ENCODE measurements at places on chromosomes 16 and 17. TPM values are rescaled to one million over a fixed set of nuclear protein-coding genes. Genes with fewer than 3 reads are reported as not detected.
A peak's percentile ranks its signal among the peaks of the same experiment; 100 is the strongest.

- DNase-seq = no peak
Measured at GRCh38 chr16:22355487-22355908, 18.9 kb downstream of the CDR2 start.

DNA sequence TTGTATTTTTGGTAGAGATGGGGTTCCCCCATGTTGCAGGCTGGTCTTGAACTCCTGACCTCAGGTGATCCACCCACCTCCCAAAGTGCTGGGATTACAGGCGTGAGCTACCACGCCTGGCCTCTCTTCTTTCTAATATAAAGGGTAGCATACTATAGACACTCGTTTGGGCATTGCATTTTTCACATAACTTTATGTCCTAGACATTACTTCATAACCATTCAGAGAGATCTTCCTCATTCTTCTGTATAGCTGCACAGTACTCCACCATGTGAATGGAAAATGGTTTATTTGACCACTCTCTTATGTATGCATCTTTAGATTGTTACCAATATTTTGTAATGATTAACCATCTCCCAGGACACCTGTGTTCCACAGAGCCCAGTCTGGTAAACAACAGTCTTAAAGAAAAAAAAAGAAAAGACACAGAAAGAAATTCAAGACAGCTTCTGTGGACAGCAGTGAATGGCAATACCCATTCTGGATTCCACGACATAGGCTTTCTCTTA is 42.1 kb downstream of the TK2 start:
- DNase-seq = peak; percentile 1

DNA sequence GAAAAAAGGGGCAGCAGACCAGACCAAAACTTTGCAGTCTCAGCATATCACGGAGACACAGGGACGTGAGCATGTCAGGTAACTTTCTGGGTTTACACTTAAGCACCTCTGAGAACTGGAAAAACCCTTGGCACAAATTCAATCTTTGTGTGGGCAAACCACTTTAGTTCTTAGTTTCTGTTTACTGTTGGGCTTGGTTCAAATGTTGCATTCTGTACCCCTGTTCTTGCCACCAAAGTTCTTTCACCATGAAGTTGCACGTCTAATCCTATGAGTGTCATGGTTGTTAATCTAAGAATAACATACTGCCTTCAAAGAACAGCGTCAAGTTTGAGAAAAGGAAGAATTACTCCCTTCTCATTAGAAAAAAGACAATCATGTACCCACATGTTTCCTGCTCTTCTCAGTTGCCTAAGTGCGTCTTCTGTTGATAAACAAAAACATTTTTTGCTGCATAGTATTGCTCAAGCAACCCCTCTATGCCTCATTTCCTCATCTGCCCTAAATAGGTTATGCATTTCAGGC is 11.6 kb downstream of the KRT33A start:
- no peak for DNase-seq

GRCh38 chr17:573036-573435 is 141.6 kb downstream of the VPS53 start:
- no peak for DNase-seq

DNA sequence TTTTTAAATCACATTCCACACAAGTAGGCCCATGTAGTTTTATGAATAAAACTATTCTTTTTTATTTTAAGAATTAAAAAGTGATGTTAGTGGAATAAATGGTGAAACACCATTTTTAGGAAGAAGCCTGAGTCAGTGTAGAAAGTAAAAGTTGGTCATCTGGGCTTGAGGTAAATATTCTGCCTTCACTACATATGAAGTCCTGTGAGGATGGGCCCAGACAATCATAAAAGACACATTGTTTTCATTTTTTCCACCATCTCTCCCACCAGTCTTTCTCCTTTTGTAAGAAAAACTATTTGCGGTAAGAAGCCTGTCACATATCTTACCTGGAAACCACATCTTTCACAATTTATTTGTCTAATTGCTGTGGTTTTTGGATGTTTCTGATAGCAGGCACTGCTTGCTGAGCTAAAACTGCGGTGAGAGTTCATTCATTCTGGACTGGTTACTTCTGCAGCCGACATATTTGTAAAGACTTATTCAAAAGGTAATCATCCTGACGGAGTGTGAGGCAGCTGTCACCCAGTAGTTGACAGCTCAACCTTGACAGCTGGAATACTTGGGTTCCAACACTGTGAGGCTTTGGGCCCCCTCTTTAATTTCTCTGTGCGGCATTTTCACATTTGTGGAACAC is 10.6 kb upstream of the RFFL start:
- DNase-seq = no peak

GRCh38 chr17:29617481-29618271 is 5.0 kb downstream of the CORO6 start:
- peak; percentile 59 for DNase-seq

DNA sequence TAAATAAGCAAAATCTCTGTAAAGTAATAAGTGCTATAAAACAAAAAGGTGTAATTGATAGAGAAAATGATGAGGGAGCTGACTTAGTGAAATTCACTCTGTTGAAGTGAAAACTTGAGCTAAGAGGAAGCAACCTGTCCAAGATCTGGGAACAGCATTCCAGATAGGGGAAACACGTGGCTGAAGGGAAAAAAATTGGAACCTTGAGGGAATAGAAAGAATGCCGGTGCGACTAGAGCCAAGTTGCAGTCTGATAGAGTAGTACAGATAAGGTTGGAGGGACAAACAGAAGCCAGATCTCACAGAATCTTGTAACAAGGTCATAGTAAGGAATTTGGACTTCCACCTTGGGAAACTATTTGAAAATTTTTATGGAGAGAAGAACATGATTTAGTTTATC is 623 bp upstream of the DDX52 start:
- DNase-seq = no peak

DNA sequence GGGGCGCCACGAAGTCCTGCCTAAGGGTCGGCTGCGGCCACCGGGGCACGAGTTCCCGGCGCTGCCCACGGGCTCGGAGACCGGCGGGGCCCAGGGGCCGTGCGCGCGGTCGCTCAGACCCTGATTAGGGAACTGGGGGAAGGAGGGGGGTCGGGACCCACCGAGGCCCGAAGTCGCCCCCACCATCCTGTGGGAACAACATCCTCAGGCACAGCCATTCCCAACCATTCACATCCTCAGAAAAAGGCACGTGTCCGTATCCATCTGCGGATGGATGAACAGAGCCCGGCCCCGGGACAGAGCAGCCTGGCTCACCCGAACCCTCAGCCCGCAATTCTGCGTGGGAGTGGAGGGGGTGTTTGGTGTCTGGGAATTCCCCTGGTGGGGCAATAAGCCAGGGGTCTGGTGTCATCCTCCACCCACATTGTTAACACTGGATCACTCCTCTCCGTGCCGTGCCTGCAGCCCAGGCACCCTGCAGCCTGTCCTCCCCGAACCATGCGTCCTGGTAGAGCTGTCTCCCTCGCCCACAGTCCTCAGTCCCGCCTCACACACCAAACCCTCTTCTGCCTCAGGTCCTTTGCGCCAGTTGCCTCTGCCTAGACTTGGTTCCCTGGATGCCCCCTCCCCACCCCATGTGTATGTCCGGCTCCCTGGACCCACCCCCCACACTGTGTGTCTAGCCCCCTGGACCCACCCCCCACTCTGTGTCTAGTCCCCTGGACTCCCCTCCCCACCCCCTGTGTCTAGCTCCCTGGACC is 789 bp upstream of the CCDC57 start:
- DNase-seq = peak; percentile 60

- DNase-seq = no peak
Measured at GRCh38 chr16:53007095-53007494, 45.6 kb downstream of the CHD9NB start.

- no peak for DNase-seq
Measured at GRCh38 chr17:56262803-56263202, 109.5 kb downstream of the ANKFN1 start.

GRCh38 chr16:83137326-83137781 is 510.6 kb downstream of the CDH13 start:
- DNase-seq = peak; percentile 33

- no peak for DNase-seq
Measured at GRCh38 chr17:49549311-49549605, 26.4 kb upstream of the NXPH3 start.

The PRSS22 gene
- total RNA-seq = 2.4 TPM

The UMOD gene
- not detected for total RNA-seq

The HOXB3 gene
- 24.7 TPM for total RNA-seq

The ZP2 gene
- not detected for total RNA-seq

The TEKT5 gene
- 0.62 TPM for total RNA-seq

The CAPNS2 gene
- total RNA-seq = 0.90 TPM

The FOXJ1 gene
- total RNA-seq = 14.0 TPM

The C16orf92 gene
- total RNA-seq = not detected

The SULT1A2 gene
- 0.46 TPM for total RNA-seq

Measured in uterus (tissue), 4 donors.